ENCODE measurements at places on chromosomes 16 and 17.

- no peak for DNase-seq
These were observed 191.1 kb downstream of the C16orf78 start for GRCh38 chr16:49564496-49565229.

GRCh38 chr17:81831957-81832607 lies 1.0 kb downstream of the MCRIP1 start:
- DNase-seq, result no peak

- DNase-seq, result no peak
These were observed 394.5 kb upstream of the C16orf82 start for GRCh38 chr16:26672206-26672605.

DNA sequence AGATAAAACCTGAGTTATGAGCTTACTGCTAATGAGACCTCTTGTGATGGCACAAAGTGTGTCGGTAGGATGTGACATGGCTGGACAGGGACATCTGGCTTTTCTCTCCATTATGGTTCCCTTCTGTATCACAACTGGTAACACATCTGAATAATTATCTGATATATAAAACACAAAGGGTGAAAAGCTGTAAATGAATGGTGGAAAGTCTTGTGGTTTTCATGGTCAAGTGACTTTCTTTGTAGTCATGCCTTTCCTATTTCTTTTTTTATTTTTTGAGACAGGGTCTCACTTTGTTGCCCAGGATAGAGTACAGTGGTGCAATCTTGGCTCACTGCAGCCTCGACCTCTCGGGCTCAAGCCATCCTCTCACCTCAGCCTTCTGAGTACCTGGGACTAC lies 35.3 kb upstream of the ZFHX3 start:
- DNase-seq, result no peak

GRCh38 chr16:72848759-72849664 lies 198.9 kb downstream of the ZFHX3 start:
- DNase-seq, result peak; percentile 80

- DNase-seq, result no peak
These were observed 183.8 kb upstream of the CHMP6 start for GRCh38 chr17:80807882-80808281.

DNA sequence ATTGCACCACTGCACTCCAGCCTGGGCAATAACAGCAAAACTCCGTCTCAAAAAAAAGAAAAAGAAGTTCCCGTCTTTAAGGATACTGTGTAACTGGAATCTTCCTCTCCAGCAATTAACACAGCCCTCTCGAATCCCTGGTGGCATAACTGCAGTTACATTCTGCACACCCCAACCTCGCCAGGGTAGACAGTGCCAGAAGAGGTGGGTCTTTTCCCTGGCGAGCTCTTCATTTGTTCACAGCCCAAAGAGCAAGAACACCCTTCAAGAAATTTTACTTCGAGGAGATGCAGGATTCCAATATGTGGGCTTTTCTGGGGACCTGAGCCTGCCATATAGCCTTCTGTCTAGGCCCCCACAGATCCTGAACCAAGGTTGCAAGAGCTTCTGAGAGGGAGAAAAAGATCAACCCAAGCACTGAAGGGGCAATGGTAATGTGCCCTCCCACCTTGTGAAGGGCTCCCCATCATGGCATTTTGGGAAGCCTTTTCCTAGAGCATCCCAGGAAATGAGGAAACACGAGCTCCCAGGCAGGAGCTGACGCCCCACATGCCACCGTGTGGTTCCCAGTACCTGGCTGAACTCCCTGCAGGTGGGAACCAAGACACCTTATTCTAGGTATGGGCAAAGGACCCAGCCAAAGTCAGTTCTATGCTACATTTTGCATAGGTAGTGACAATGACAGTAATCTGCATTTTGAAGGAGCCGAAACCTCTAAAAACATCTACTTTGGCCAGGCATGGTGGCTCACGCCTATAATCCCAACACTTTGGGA lies 26.9 kb downstream of the TK2 start:
- no peak for DNase-seq

DNA sequence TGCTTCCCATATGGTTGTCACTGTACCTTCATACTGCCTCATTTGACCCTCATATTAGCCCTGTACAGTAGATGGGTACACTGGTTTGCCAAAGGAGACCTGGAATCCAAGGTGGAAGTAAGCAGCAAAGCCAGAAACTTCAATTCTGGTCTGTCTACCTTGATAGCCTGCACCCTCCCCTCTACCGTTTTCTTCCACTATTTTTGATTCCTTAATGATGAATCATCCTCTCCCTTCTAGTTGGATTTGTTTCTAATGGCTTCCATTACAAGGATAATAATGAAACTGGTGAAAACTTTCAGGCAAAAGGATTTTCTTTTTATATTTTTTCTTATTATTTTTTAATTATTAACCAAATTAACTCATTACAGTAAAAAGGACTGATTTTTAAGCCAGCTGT lies 17.3 kb downstream of the TAC4 start:
- DNase-seq, result no peak

DNA sequence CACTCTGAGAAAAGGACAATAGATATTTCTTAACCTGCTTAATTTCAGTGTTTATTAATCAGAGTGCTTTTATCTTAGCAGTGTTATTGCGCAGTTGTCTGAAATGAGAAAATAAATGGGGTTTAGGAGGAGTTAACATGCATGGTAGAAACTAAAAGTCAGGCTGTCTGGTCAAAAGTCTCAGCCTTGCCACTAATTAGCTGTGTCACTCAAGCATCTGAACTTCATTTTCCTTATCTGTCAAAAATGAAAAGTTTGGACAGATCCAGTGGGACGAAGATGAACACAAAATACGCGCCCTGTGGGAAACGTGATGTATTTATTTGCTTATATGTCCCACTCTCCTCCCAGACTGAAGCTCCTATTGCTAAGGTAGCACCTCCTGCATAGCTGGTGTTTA lies 6.3 kb upstream of the MEIOB start:
- DNase-seq, result no peak

GRCh38 chr17:57086069-57086930 lies 1.3 kb downstream of the AKAP1 start:
- peak; percentile 47 for DNase-seq

DNA sequence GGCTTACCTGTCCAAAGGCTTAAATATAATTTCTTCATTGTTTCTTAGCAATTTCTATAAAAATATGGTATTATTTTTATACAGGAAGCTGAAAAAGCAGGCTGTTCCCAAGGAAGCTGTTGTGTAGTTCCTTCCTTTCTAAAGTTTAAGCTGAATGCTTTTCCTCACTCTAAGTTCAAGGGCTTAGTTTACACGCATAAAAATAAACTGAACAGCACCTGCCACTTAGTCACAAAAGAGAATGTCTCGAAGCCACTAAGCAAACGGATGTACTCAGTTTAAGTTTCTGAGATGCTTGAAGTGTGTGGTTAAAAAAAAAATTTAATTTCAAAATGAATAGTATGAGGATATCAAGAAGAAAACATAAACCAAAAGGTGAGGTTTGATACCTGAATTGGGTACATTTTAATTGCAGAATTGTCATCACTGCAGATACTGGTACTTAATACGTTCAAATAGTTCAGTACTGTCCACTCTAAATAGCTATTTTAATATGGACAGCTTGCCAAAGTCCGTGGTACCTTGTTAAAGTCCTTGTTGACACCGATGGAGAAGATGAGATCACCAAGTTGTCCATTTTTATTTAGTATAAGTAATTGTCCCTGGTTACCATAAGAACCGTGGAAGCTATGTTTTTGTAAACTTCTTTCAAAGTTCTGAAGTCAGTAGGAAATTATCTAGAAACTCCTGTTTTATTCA lies 38.1 kb downstream of the MRTFB start:
- no peak for DNase-seq

- DNase-seq, result no peak
These were observed 1.8 kb downstream of the ITGAX start for GRCh38 chr16:31356566-31357323.

DNA sequence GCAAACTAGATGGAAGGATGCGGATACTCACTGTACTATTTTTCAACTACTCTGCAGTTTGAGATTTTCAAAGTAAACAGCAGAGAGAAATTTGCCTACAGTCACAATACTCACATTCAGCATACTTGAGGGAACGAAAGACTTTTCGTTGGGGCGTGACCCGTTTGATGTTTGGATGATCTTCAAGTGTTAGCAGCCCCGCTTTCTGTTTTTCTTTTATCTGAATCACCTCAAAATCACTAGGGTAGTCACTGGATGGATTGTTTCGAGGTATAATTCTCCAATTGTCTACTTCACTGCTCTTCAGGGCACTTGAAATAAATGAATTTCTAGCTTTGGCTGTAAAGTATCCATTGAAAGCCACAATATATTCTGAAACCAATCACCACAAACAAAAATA lies 17.8 kb downstream of the MBTPS1 start:
- DNase-seq, result no peak

DNA sequence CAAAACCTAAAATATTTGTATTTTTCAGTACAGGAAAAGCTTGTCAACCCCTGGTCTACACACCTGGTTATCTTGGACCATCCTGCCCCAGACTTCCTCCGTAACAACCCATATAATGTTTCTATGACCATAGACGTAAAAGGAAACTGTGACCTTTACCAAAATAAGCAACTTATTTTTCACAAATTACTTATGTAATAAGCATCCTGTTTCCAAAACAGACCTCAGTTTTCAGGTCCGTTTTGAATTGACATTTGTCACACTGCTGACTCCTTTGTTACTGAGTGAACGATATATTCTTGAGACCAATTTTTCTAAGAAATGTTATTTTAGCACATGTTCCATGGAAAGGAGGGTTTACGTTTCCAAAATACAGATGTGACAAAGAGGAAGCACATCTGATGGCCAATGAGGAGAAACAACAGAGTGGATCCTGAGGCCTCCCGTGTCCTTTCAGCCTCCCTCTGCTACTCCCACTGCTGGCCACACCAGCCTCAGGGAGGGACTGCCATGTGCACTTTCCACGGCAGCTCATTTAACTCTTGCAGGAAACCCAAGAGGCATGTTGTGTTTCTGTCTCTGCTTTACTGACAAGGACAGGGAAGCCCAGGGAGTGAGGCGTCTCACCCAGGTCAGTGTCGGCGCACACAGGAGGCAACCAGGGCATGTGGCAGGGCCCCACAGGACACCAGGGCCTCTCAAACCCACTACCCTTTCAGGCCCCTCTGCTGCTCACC lies 20.1 kb upstream of the ALDH3A1 start:
- DNase-seq, result no peak

DNA sequence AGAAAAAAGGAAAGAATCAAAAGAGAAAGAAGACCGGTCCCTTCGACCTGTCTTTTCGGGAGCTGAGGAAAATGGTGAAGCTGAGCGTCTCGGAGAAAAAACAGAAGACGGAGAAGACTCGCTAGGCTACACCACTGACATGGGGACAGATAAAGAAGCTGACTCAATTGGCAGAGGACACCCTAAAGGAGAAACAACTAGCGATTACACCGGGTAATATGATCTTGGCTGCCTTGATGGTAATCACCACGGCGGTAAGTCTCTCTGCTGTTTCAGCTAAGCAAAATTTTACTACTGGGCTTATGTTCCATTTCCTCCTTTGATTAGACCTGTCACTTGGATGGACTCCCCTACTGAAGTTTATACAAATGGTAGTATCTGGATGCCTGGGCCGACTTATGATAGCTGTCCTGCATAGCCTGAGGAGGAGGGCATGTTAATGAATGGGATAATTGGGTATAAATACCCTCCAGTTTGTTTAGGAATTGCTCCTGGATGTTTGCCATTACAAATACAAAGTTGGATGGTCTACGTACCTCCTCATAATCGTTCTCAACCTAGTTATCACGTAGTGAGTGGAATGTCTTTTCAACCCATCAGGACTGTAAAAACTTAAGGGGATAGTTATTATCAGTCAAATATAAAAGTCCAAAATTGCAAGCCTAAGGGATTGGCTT lies 24.1 kb downstream of the ALOX15B start:
- DNase-seq, result no peak

- no peak for DNase-seq
These were observed 54.1 kb downstream of the TNFRSF13B start for GRCh38 chr17:16917671-16918394.

GRCh38 chr17:33968350-33969044 lies 286.6 kb upstream of the CCL2 start:
- DNase-seq, result peak; percentile 38

DNA sequence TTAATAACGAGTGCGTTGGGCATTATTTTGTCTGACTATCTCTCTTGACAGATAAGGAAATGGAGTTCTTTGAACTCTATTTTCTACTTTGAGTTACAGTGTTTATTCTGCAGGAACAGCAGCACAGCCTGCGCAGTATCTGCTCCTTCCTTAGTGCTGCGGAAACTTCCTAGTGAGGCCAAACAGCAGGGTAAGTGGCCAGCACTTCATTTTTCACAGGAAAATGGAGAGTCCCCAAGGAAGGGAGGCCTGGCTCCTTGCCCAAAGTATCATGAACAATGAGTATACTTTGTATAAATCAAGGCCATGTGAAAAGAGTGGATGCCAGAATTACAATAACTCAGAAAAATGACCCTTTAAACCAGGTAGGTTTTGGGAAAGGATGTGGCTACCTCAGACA lies 140.6 kb downstream of the VPS53 start:
- DNase-seq, result no peak

DNA sequence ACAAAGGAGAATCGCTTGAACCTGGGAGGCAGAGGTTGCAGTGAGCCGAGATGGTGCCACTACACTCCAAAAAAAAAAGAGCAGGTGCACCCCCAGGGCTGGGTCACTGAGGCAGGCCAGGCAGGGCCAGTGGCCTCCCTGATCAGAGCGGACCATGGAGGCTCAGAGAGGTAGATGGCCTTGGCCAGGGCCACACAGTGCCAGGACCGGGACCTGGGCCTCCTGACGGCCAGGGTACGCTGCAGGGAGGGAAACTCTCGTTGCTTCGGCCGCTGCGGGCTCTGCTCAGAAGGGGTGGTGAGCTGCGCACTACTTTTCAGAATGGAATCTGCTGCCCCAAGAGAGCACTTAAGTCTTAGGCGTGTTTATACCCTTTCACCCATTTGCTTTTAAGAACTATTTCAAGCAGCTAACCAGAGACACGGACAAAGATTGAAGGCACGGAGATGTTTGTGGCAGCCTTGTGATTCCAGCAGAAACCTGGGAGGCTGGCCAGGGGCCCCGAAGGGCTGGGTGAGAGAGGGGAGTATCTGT lies 17.1 kb downstream of the MYO1C start:
- no peak for DNase-seq

DNA sequence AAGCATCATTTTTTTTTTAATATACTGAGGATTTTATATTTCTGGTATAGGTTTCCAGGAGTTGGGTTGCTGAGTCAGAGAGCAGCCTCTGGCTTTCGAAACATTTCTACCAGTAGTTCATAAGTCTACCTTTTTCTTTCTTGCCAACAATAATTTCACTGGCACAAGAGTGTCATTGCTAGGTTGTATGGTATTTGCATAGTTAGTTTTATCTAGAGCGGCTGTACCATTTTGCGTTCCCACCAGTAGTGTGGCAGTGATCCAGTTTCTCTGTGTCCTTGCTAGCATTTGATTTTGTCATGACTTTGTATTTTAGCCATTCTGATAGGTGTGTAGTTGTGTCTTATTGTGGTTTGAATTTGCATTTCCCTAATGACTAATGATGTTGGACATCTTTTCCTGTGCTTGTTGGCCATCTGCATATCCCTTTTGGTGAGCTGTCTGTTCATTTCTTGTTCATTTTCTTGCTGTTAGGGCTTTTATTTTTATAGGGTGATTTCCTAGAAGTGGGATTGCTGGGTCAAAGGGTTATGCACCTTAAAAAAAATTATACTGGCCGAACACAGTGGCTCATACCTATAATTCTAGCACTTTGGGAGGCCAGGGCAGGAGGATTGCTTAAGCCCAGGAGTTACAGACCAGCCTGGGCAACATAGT lies 39.9 kb downstream of the SNX29 start:
- no peak for DNase-seq

- DNase-seq, result no peak
These were observed 6.1 kb downstream of the DNAI2 start for GRCh38 chr17:74280093-74280513.

GRCh38 chr16:56780646-56781045 lies 50.7 kb downstream of the NUP93 start:
- DNase-seq, result no peak

- no peak for DNase-seq
These were observed 101.5 kb downstream of the STXBP4 start for GRCh38 chr17:55069983-55070529.

Measured in Ammon's horn (tissue), 1 donor.